Stimulated activated CD8-positive, alpha-beta memory T cell treated with anti-CD3 and anti-CD28 coated beads, Interleukin-4, amount 100 ng/mL, for 1 hour (primary cell): ENCODE measurements at places on chromosomes 7 and 10.

DNA sequence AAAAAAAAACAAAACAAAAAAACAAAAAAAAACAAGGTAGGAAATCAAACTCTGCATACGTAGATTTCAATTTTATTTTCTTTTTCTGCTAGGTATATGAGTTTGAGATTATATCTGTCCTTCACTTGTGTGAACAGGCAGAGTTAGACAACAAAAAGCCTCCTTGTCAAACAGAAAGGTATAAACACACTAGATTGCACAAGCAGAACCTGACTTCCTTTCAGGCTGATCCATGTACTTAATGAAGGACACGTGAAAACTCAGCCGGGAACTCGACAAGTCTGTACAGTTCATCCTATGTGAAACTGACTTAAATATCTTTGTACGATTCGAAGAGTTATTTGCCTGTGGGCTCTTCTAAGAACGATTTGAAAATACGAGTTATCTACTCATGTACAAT, 254.1 kb downstream of the ARL4A start:
- DNase-seq, result no peak

GRCh38 chr10:114876602-114877300, 55.2 kb downstream of the FHIP2A start:
- DNase-seq, result no peak

- no peak for DNase-seq
These were observed 110.1 kb downstream of the CCNY start for GRCh38 chr10:35446439-35446838.

DNA sequence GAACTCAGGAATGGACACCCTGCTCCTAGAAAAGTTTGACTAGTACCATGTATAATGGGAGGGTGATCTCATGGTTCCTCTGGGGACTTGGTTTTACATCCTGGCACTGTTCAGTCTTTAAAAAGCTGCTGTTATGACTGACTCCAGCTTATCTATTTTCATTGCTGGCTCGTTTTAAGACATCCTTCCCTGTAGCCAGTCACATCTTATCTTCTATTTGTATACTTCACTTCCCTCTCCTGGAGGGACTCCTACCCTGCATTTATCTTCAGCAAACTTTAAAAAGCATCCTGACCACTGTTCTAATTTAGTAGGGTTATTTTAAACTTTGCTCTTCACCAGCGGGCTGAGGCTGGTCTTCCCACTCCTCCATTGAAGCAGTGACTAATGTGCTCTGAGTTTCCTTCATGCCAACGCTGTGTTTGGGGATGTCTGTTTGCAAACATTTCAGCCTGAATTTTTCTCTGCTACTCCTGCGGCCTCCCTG, 72.9 kb upstream of the ARMC3 start:
- DNase-seq, result no peak

DNA sequence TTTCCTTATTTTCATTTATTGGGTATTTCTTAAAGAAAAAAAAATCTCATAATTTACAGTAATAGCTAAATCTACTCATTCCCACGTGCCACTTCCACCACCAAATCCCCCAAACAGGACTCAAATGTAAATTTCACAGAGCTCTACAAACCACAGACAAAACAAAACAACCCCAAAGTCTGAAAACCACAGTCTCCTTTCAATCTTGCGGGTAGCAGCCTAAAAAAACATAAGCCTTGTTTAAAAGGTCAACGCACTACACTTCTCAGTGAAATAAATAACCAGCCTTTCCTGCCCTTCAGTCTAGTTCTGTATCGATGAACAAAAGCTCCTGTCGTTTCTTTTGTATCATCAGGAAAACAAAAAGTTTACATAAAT, 121.8 kb upstream of the AFAP1L2 start:
- DNase-seq, result no peak

DNA sequence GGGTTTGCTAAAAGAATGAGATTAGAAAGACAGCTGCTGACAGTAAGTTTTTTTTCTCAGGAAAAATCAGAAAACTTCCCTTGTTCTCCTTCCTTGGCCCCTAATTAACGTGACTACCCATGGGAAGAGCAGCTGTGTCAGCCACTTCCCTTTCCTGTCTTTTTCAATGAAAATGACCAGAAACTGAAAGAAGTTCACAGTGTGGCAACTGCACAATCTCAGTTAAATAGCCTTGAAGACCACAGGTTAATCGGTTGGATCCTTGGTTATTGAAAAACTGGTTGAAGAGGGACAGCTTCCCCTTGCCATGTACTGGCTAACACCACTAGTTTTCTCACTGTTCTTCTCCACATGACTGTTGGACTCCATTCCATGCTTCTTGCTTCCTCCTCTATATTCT, 148.8 kb upstream of the AGR3 start:
- no peak for DNase-seq

GRCh38 chr7:150380463-150380862, 1.3 kb downstream of the ZNF775 start:
- no peak for DNase-seq

GRCh38 chr7:129188892-129189660, 643 bp downstream of the SMO start:
- no peak for DNase-seq

DNA sequence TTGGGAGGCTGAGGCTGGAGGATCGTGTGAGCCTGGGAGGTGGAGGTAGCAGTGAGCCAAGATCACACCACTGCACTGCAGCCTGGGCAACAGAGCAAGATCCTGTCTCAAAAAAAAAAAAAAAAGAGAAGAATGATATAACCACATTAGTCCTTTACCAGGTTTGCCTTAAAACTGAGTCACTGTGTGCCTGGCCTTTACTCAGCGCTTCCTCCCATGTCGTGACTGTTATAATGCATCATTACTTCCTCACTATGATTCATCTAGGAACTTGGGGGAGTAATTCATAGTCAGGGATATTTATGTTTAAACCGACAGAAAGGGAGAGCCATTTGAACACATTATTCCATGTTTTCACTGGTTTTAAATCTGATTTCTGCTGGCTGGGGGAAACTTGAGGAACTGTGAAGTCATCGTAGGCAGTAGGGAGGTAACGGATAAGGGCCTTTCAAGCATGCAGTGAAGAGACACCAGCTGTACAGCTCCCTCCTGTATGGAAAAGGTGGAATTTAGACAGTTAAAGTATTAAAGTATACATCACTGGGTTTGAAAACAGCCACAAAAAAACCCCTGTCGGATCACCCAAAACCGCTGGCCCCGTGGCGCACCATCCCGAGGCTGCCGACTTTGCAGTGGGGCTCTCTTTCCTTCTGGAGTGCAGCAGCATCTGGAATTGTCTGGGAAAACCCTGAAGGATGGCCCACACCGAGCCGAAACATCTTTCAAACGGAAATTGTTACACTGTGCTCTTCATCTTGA, 119.8 kb downstream of the NKX6-2 start:
- DNase-seq, result no peak

DNA sequence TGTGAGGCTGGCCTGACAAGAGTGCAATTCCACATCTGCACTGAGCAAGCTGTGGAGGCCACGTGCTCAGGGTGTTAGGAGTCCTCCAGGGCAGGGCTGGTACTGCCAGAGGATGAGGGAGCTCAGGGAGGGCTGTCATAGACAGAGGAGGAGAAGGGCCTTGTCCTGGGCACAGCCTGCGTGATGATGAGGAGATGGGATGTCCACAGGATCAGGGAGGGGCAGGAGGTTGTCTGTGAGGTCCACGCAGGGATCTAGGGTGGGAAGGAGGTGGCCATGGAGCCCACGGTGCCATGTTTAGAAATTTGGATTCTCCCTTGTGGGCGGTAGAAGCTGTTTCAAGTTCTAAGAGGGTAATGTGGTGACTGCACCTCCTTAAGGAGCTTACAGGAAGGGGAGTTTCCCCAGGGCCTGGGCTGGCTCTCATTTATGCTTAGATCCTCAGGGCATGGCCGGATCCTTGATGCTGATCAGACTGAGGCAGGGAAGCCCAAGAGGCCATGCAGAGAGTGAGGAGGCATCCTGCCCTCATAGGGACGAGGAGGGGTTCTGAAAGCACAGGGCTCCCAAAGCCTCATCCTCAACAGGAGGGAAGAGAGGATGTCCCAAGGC, 30.3 kb downstream of the CHAT start:
- no peak for DNase-seq

GRCh38 chr7:43139137-43139536, 26.7 kb downstream of the HECW1 start:
- DNase-seq, result no peak

DNA sequence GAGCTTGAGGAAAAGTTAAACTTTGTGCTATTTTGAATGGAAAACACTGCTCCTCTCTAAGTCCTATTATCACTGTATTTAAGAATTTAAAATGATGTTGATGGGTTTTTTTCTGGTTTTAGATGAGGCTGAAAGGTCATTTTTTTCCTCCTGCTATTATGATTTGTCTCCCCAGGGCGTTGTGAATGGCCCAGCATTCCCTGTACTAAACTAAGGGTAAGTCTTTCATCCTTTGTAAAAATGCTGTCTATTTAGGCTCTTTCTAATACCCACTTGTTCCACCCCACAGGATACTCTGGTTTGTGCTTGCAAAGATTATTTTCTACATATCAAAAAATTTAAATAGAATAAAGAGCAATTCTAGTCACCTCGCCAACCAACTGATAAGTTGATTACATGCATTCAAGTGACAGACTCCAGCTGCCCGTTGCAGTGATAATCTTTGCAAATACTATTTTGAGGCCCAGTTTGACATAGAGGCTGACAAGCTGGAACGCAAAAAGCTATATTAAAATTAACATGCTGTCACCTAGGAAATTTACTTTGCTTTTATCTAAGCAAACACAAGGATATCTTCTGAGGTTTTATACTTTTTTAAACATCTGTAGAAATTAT, 222.3 kb upstream of the TMEM229A start:
- DNase-seq, result no peak

DNA sequence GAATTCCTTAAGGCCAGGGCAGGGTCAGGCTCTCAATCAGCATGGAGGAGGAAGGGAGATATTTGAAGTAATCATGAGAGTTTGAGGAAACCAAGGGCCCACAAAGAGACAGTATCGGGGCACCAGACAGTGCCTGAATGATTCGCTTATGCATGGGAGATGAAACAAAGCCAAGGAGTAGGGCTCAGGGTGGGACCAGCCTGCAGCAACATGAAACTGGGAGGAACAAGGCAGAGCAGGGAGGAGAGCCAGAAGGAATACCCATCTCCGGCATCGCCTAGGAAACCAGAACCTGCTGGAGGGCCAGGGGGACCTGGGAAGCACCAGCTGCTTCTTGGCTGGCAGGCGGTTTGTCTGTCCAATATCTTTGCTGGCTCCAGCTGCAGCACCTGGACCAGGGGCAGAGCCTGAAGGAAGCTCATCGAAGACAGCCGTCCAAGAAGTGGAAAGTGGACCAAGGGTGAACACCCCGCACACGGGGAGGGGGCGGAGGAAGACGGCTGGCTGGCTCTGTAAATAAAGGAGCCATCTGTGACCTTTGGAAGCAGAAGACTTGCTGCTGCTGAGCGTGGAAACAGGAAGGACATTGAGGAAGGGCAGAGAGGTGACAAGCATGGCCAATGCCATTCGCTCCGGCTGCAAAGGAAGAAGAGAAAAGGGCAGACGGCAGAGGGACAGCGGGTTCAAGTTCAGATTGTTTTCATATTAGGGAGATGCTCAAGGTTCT, 34.4 kb upstream of the ECHDC3 start:
- DNase-seq, result no peak

- DNase-seq, result no peak
These were observed 87.6 kb upstream of the ADARB2 start for GRCh38 chr10:1824928-1825327.

DNA sequence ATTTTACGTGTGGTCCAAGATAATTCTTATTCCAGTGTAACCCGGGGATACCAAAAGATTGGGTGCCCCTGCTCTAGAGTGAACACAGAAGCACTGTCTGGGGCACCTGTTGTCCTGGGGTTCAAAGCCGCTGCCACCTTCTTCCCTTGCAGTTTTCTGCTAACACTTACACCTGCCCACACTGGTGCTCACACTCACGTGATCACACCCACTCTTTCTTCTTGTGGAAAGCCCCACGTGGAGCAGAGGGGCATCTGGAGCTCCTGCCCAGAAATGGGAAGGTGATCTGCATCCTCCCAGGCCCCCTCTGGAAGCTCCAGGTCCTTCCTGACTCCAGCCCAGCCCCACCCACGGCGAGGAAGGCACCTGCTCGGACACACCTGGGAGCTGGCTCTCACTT, 42.9 kb downstream of the PTPRN2 start:
- DNase-seq, result no peak

DNA sequence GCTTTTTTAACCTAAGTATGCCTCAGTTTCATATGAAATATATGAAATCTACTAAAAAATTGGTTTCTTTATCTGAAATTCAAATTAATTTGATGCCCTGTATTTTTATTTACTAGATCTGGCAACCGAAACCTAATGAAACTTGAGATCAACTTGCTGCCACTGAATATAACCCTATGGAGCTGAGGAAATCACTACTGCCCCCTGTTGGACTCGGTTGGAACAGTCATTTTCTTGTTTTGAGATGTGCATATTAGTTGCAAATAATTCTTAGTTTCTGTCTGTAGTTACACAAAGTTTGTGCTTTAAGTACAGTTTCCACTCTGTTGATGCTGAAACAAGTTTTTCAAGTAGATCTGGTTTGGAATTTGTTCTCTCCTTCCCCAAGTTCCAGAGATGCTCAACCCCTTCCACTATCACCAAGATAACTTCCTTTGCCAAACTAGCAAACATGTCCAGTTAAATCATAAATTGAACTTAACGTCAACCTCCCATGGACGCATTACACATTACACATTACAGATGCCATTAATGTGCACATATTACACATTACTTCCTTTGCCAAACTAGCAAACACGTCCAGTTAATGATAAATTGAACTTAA, 22.2 kb upstream of the EXOC4 start:
- DNase-seq, result peak; percentile 9

DNA sequence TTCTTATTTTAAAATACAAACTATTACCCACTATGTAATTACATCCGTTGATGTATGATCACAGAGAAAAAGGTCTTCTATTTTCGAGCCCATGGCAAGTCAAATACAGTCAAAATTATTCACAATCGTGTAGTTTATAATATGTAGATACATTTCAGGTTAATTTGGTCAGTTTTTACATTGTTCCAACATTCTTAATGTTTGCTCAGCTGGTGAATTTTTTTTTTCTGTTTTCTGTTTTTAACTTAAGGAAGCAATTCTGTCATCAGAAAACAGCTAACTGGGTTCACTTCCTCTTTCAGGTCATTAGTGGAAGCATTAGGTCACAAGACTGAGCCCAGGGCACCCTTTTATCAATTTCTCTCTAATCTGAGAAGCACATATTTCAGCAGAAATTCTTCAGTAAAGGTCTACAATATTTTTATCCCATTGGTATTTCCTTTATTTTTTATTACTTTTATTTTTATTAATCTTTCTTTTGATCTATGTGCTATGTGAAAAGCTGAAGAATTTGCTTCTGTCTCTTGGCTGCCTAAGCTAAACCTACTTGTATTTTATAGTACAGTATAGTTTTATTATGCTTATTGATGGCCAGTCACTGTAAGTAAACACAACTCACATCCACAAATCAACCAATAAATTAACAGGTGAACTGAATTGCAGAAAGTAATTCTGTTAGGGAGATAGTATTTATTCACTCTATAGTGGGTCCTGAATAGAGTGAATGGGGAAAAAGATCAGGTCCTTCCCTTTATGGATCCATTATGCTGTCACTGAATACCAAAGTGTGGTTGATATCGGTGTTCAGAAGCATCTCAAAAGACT, 84.6 kb downstream of the ICA1 start:
- no peak for DNase-seq

- no peak for DNase-seq
These were observed 571.8 kb downstream of the TCERG1L start for GRCh38 chr10:130739757-130740145.

GRCh38 chr7:74519395-74519794, 65.7 kb downstream of the GTF2IRD1 start:
- DNase-seq, result no peak
